ENCODE measurements at places on chromosomes 2 and 18. TPM values are rescaled to one million over a fixed set of nuclear protein-coding genes. Genes with fewer than 3 reads are reported as not detected.

GRCh38 chr2:1991126-1991525 is 246.8 kb upstream of the PXDN start:
- DNase-seq: no peak

DNA sequence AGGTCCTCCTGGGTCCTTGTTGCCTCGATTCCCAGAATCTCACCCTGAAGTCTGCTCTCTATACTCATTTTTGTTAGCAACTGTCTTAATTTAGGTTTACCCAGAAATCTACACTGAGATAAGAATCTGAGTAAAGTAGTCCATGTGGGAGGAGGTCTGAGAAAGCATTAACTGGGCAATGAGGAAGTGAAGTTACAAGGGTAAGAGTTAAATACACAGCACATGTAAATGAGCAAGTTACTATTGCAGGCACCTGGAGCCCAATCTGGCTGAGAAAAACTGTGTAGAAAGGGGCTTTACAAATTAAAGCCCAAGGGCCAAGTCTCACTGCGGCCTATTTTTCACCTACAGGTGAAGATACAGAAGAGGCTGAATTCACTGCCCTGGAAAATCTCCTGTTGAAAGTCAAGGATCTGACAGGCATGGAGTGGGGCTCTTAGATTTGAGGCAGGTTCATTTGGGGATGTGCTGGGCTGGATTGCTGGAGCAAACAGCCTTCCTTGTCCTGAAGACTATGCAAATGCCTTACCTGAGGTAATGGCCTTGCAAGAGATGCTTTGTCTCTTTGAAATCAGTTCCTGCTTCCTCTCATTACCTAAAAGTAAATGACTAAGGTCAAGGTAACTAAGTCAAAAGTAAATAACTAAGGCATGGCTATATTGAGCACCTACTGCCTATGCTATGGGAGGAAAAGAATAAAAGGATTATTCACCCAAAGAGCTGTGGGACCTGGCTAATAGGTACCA is 84.4 kb upstream of the DYNAP start:
- no peak for DNase-seq

- DNase-seq: no peak
These were observed 29.1 kb upstream of the TGIF1 start for GRCh38 chr18:3420919-3421279.

GRCh38 chr18:23662309-23663263 is at the start of gene ANKRD29:
ANKRD29 (minus strand) TSS chr18:23662911; CDS start chr18:23662730, 181 bp downstream.
- DNase-seq: peak; percentile 61

- DNase-seq: no peak
These were observed 191.1 kb downstream of the IKZF2 start for GRCh38 chr2:212960336-212960735.

DNA sequence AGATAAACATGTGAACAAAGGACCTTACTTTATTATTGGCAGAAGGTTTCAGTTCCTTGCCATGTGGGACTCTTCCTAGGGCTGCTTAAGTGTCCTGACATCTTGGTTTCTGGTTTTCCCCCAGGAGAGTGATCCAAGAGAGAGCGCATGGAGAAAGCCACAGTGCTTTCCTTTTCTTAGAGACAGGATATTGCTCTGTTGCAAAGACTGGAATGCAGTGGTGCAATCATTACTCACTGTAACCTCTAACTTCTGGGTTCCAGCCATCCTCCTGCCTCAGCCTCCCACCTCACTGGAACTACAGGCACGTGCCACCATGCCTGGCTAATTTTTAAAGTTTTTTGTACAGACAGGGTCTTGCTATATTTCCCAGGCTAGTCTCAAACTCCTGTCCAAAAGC is 38.1 kb upstream of the TCF7L1 start:
- no peak for DNase-seq

The NPAS2 gene
- polyA plus RNA-seq: 8.3 TPM

The SERPINB3 gene
- polyA plus RNA-seq: not detected

The PLGLB2 gene
- 0.18 TPM for polyA plus RNA-seq

Measured in naive thymus-derived CD4-positive, alpha-beta T cell (primary cell).